Neural progenitor cell (in vitro differentiated cells): ENCODE measurements at places on chromosomes 16 and 17. TPM values are rescaled to one million over a fixed set of nuclear protein-coding genes. Genes with fewer than 3 reads are reported as not detected.

GRCh38 chr16:50326835-50327465, 41.8 kb downstream of the BRD7 start:
- H3K4me1 ChIP-seq: no peaks in the 10 kb centered on the region
- no peak overlapping the region for H3K27ac ChIP-seq
- H3K36me3 ChIP-seq: no peaks in the 10 kb centered on the region
- H3K4me3 ChIP-seq: no peak overlapping the region

- H3K27me3 ChIP-seq: no peaks in the 10 kb centered on the region
- no peak for DNase-seq
- H3K27ac ChIP-seq: no peak overlapping the region
- H3K36me3 ChIP-seq: no peaks in the 10 kb centered on the region
- H3K4me3 ChIP-seq: no peak overlapping the region
Measured at GRCh38 chr16:83308414-83308813, 499.4 kb upstream of the HSBP1 start.

GRCh38 chr17:42879596-42879985, 21.0 kb upstream of the G6PC1 start:
- no peak for DNase-seq
- no peak overlapping the region for H3K4me3 ChIP-seq
- H3K36me3 ChIP-seq: no peaks in the 10 kb centered on the region
- no peak overlapping the region for H3K27ac ChIP-seq
- peaks cover 24% of the 10 kb centered on the region for H3K27me3 ChIP-seq

DNA sequence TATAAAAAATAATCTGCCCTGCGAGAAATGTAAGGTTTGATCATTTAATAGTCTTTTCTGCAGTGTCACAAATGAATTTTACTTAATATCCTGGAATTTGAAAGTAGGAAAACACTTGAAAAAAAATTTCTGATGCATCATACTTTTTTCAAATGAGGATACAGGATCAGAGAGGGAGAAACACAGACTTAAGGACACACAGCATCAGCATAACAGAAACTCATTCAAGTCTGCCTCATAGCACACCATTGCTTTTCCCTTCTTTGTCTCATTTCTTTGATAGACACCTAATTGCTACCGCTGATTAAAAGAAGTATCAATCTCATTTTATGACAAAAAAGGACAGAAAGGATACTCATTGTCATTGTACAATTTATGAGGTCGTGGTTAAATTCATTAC, 319.0 kb downstream of the TMEM114 start:
- DNase-seq: no peak
- no peaks in the 10 kb centered on the region for H3K27me3 ChIP-seq
- no peak overlapping the region for H3K27ac ChIP-seq
- H3K36me3 ChIP-seq: no peaks in the 10 kb centered on the region

The PSMD11 gene
- 74.5 and 101 TPM in 2 replicates for total RNA-seq

DNA sequence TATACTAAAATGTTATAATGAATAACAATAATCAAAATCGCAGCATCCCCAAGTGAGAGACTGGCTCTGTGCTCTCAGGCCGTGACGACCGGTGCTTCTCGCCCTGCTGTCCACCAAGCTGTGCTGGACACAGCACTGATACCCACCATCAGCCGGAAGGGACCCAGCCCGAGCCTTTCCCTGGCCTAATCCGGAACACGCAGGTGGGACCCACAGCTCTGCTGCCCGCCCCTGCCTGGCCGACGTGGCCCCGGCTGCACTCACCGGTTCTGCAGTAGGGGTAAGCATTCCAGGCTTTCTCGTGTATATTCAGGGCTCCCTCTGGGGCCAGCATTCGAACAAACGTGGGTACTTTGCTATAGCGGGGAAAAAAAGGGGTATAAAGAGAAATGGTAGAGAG, 14.6 kb downstream of the PITPNA start:
- H3K36me3 ChIP-seq: no peaks in the 10 kb centered on the region
- no peak overlapping the region for H3K27ac ChIP-seq
- no peaks in the 10 kb centered on the region for H3K27me3 ChIP-seq
- DNase-seq: no peak
- no peaks in the 10 kb centered on the region for H3K4me1 ChIP-seq

- H3K27ac ChIP-seq: no peak overlapping the region
- no peaks in the 10 kb centered on the region for H3K36me3 ChIP-seq
- no peak for DNase-seq
- H3K4me3 ChIP-seq: no peak overlapping the region
Measured at GRCh38 chr17:53227111-53227510, 595.6 kb upstream of the KIF2B start.

DNA sequence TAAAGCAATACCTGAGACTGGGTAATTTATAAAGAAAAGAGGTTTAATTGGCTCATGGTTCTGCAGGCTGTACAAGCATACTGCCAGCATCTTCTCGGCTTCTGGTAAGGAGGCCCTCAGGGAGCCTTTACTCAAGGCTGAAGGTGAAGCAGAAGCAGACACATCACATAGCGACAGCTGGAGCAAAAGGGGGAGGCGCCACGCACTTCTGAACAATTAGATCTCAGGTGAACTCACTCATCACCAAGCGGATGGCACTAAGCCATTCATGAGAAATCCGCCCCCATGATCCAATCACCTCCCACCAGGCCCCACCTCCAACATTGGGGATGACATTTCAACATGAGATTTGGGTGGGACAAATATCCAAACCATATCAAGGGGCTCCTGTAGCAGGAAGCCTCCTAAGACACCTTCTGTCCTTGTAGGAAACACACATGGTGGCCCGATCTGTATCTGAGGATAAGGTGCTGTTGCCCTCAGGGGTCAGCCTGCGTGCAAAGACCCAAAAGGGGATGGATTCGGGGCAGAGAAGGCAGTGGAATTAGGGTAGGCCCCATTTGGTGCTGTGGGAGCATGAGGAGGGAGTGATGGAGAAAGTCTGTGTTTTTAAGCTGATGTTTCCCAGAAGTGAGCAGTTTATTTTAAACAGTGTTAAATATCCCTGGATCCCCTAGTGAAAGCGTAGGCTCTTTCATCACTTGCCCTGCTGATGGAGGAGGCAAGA, 23.0 kb downstream of the IL21R start:
- H3K4me1 ChIP-seq: no peaks in the 10 kb centered on the region
- no peak overlapping the region for H3K4me3 ChIP-seq
- no peak for DNase-seq

DNA sequence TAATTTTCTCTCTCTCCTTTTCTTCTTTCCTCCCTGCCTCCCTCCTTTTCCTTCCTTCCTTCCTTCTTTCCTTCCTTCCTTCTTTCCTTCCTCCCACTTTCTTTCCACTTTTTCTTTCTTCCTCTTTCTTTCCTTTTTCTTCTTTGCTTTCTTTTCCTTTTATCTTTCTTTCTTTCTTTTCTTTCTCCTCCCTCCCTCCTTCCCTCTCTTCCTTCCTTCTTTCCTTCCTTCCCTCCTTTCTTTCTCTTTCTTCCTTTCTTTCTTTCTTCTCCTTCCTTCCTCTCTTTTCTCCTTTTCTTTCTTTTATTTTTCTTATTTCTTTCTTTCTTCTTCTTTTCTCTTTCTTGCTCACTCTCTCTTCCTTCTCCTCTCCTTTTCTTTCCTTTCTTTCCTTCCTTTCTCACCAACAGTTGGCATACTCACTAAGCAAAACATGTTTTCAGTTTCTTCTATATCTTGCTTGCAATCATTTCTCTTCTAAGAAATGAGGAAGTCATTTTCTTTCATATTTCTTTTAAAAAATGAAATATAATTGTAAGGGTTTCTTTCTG, 97.1 kb upstream of the MAF start:
- no peak overlapping the region for H3K4me3 ChIP-seq
- no peaks in the 10 kb centered on the region for H3K27me3 ChIP-seq
- H3K27ac ChIP-seq: no peak overlapping the region
- DNase-seq: no peak
- no peaks in the 10 kb centered on the region for H3K36me3 ChIP-seq
- H3K4me1 ChIP-seq: no peaks in the 10 kb centered on the region

- no peaks in the 10 kb centered on the region for H3K27me3 ChIP-seq
- no peak for DNase-seq
- H3K36me3 ChIP-seq: peaks cover 17% of the 10 kb centered on the region
- no peak overlapping the region for H3K27ac ChIP-seq
- no peaks in the 10 kb centered on the region for H3K4me1 ChIP-seq
Measured at GRCh38 chr17:19904924-19905323, 37.2 kb upstream of the ULK2 start.

DNA sequence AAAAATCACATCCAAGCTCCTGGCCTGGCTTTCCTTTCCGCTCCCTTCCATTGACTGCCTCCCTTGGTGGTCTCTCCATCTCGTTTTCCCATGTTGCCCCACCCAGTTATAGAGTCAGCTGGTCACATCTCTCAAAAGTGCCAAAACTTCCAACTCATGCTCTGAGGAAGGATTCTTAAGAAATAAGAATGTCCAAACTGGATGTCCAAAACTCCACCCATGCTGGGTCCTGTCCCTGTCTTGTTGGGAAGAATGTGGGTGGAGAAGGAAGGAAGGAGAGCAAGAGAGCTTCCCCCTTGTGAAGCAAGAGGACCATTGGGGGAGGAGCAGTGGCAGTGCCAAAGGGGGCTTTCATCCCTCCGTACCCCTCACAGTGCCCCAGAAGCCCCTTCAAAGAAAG, 44.6 kb upstream of the MAP3K14 start:
- DNase-seq: no peak
- H3K36me3 ChIP-seq: no peaks in the 10 kb centered on the region
- no peak overlapping the region for H3K27ac ChIP-seq
- no peaks in the 10 kb centered on the region for H3K27me3 ChIP-seq
- H3K4me3 ChIP-seq: no peak overlapping the region

The CPNE2 gene
- 19.8 and 26.9 TPM in 2 replicates for total RNA-seq

DNA sequence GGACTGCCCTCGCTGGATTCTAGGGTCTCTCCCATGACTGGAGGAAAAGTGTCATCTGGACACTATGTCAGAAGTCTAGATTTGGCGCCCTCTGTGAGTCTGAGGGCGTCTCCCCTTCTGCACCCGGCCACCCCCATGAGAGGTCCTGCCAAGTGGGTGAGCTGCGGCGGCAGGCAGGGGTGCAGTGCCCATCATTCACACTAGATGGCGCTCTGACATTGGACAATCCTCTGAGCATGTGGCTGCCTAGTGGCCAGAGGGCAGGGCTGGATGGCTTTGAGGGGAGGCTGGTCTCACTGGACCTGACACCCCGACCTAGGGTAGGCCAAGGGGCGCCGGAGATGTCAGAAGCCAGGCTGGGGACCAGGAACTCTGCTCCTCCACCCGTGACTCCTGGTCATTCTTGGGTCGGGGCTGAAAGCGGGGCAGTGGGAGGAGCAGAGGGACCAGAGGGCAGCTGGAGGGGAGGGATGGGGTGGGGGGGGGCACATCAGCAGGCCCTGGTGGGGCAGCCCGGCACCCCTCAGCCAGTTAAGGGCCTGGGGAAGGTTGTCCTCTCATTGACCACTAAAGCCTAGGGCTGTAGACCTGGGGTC, 28.0 kb downstream of the MRM1 start:
- peaks cover 8% of the 10 kb centered on the region for H3K27me3 ChIP-seq
- H3K36me3 ChIP-seq: no peaks in the 10 kb centered on the region
- DNase-seq: peak; percentile 85
- no peak overlapping the region for H3K27ac ChIP-seq

The CD19 gene
- 0.15 TPM in 1 of 2 replicates, not detected in the other for total RNA-seq

- H3K36me3 ChIP-seq: no peaks in the 10 kb centered on the region
- H3K4me3 ChIP-seq: no peak overlapping the region
- H3K27me3 ChIP-seq: no peaks in the 10 kb centered on the region
- no peak overlapping the region for H3K27ac ChIP-seq
- H3K4me1 ChIP-seq: peaks cover 5% of the 10 kb centered on the region
Measured at GRCh38 chr17:6233339-6233738, 163.2 kb downstream of the WSCD1 start.

The HBA2 gene
- not detected in 2 replicates for total RNA-seq

DNA sequence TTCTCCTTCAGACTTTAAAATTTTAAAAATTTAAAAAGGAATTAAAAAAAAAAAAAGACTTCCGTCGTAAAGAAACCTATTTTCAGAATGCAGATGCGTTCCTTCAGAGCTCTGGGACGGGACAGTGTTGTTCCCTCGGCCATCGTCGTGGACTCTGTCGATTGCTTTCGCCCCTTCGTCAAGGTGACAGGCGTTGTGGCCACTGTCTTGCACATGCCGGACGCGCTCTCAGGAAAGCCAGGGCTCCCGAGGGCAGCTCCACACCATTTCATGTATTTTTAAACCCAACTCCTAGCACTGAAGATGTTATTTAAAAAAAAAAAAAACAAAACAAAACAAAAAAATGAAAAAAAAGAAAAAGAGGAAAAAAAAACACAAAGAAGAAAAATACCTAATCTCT, 22.3 kb downstream of the TMC6 start:
- no peaks in the 10 kb centered on the region for H3K4me1 ChIP-seq
- H3K4me3 ChIP-seq: no peak overlapping the region
- DNase-seq: no peak
- no peak overlapping the region for H3K27ac ChIP-seq
- no peaks in the 10 kb centered on the region for H3K27me3 ChIP-seq

DNA sequence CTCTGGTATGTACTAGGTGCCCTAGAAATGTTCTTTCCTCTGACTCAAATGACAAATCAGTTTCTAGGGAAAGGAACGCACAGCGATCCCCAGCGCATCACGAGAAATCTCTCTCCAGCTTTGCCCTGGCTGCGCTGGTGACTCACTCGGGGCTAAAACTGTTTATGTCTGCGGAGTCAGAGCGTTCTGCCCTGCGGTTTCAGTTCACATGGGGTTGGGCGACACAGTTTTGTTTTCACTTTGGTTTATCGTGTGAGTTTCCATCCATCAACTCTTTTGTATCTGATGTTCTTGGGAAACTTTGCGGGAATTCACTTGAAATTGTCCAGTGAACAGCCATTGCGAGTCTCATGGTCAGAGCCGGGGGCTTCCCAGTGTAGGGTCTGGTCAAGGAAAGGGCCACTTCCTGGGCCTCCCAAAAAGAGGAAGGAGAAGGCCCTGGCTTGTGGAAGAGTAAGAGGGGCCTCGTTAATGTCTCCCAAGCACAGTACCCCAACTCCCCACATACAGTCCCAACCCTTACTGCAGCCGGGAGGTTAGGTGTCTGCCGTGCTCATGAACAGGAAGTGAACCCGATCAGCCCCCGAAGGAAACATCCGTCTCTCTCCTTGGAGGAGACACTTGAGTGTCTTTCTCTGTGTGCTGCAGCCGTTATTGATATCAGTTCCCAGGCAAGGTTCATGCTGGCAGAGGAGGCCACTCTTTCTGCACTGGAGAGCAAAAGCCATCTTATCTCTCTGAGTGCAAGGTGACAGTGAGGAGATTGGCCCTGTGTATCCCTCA, 643.2 kb downstream of the WWOX start:
- H3K27ac ChIP-seq: no peak overlapping the region
- H3K36me3 ChIP-seq: no peaks in the 10 kb centered on the region
- H3K27me3 ChIP-seq: no peaks in the 10 kb centered on the region
- H3K4me3 ChIP-seq: no peak overlapping the region
- no peaks in the 10 kb centered on the region for H3K4me1 ChIP-seq

- DNase-seq: no peak
- no peaks in the 10 kb centered on the region for H3K36me3 ChIP-seq
Measured at GRCh38 chr16:4077174-4077649, 39.0 kb downstream of the ADCY9 start.
